Caco-2 (cell line): ENCODE measurements at places on chromosomes 1 and 21.

- DNase-seq, result no peak
Observed at GRCh38 chr21:44682580-44683151, 703 bp upstream of the KRTAP12-1 start.

DNA sequence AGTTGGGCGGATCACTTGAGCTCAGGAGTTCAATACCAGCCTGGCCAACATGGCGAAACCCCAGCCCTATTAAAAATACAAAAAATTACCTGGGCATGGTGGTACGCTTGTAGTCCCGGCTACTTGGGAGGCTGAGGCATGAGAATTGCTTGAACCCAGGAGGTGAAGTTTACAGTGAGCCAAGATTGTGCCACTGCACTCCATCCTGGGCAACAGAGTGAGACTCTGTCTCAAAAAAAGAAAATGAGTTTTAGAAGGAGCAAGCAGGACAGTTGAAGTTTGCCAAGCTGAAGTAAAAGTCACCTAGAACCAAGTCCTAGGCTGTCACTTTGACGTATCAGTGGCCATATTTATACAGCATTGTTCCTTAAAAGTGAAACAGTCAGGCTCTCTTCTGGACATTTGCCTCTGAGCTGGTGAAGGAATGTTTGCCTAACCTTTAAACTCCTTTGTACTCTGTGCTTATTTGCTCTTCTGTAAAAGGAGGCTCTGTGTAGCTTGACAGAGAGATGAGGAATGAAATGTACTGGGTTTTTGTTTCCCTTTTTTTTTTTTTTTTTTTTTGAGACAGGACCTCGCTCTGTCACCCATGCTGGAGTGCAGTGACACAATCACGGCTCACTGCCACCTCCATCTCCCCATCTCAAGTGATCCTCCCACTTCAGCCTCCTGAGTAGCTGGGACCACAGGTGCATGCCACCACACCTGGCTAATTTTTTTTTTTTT, 2.8 kb downstream of the RAB4A start:
- DNase-seq, result peak; percentile 75

- DNase-seq, result no peak
Observed at GRCh38 chr1:44995467-44996238, 9.3 kb upstream of the EIF2B3 start.

GRCh38 chr21:37784591-37785318, 131.5 kb downstream of the KCNJ6 start:
- DNase-seq, result no peak

GRCh38 chr1:209375097-209375496, 208.4 kb upstream of the CAMK1G start:
- DNase-seq, result no peak

DNA sequence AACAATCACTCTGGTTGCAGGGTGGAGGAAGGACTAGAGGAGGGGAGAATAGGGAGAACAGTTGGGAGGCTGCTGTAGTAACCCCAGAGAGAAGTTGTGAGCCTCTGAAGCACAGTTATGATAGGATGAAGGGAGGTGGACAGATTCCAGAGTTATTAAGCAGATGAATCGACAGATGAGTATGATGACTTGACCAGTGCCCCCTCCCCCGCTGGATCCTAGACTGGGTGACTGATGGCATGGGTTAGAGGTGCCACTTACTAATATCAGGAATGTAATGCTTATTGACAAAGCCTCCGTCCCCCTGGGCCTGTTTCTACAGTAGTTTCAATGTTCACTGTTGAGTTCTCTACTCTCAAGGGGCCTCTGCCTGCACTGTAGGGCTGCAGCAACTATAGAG, 14.0 kb upstream of the TIPRL start:
- DNase-seq, result no peak

DNA sequence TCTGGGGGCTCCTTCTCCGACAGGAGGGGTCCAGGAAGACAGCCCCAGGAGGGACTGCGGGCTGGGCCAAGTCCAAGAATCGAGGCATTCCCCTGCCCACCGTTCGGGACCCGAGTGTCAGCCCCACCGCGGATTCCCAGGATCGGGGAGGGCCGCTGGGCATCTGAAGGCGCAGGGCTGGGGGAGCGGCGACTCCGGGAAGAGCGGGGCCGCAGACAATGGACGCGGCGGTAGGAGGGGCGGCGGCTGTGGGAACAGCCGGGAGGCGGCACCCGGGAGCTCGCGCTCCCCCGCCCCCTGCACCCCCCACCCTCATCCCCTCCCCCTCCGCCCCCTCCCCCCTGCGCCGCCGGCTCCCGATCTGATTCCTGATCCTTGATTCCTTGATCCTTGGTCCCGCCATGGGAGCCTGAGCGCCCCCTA, at the start of gene VANGL2:
VANGL2 (plus strand) TSS at position 342 of the 423 bp plus-strand sequence. CDS start 15,274 bp downstream, outside the sequence.
- DNase-seq, result peak; percentile 65

- DNase-seq, result no peak
Observed at GRCh38 chr1:47562147-47562546, 124.3 kb downstream of the FOXD2 start.
